ENCODE measurements at places on chromosomes 6 and 20.

DNA sequence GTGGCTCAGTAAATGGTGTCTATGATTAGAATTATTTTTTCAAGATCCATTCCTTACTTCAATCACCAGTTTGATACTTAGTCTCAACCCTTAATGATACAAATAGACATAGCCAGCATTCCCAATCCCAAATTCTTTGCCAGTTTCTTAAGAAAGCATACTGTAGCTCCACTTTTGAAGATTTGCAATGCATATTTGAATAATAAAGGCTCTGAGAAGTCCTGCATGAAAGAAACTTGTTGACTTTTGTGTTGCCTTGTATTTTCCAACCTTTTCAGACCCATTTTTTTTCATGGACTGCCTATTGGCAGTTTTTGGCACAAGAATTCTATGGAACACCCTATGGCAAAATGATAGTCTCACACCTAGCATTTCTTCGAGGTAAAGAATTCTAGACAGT is 215.6 kb upstream of the CHD6 start:
- no peak for DNase-seq

DNA sequence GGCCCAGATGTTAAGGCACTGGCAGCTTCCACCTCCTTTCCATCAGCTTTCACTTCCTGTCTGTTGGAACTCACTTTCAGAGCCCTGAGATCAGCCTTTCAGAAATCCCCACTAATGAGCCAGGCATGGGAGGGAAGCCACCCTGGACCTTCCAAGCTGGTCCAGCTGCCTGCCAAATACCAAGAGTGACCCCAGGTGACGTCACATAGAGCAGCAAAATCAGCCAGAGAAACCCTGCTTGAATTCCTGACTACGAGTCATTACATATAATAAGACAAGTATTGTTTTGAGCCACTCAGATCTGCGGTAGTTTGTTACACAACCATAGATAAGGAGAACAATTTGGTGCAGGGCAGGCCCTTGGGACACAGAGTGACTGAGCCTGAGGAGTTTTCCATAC is 556.0 kb upstream of the JAG1 start:
- no peak for DNase-seq

- no peak for DNase-seq
Observed at GRCh38 chr6:45818655-45819054, 197.0 kb downstream of the CLIC5 start.

GRCh38 chr6:25874822-25875562 is 949 bp upstream of the SLC17A3 start:
- DNase-seq, result peak; percentile 33

GRCh38 chr6:131353876-131354275 is 218.6 kb downstream of the AKAP7 start:
- no peak for DNase-seq

- DNase-seq, result no peak
Observed at GRCh38 chr20:34260208-34260942, 19.2 kb downstream of the ASIP start.

DNA sequence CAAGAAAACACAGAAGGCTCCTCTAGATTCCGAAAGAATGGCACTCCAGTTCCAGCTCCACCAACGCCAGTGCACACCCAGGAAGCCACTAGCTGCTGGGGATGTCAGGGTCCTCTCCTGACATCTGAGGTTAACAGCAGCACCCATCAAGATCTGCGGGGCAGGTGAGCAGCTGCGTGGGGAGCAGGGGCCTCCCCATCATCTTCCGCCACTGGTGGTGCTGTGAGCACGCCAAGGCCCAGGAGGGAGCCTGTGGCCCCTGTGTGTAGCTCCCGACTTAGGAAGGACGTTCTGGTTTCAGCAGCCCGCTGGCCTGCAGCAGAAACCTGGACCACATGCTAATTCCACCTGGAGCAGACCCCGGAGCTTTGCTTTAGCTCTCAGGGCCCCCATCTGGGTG is 386.2 kb downstream of the TAF4 start:
- DNase-seq, result no peak

DNA sequence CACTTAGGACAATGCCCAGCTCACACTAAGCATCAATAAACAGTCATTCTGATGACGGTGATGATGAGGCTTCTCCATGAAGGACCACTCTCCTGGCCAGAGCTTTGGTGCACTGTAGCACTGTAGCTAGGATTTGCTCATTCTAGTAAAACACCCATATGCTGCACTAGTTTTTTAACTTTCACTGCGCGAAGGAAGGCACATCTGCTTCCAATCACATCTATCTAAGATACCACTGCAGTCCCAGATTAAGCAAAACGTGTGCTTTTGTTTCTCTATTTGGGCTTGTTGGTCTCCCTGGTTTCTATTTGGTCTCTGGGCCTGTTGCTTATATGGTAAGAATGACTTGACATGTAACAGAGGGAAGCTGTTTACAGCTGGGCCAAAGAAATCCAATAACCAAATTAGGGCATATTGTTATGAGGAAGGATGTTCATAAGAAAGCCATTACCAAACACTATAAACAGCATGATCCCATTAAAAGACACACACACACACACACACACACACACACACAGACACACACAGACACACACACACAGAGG is 62.4 kb downstream of the FAM229B start:
- no peak for DNase-seq

GRCh38 chr20:33532753-33533459 is 43.0 kb downstream of the CBFA2T2 start:
- DNase-seq, result no peak

- no peak for DNase-seq
Observed at GRCh38 chr6:158287047-158287446, 25.2 kb upstream of the TULP4 start.

- DNase-seq, result no peak
Observed at GRCh38 chr6:56291302-56291917, 44.0 kb upstream of the COL21A1 start.

- DNase-seq, result no peak
Observed at GRCh38 chr6:121780325-121781321, 345.2 kb downstream of the GJA1 start.

- DNase-seq, result peak; percentile 67
Observed at GRCh38 chr6:90294614-90294988, 2.0 kb downstream of the BACH2 start.

DNA sequence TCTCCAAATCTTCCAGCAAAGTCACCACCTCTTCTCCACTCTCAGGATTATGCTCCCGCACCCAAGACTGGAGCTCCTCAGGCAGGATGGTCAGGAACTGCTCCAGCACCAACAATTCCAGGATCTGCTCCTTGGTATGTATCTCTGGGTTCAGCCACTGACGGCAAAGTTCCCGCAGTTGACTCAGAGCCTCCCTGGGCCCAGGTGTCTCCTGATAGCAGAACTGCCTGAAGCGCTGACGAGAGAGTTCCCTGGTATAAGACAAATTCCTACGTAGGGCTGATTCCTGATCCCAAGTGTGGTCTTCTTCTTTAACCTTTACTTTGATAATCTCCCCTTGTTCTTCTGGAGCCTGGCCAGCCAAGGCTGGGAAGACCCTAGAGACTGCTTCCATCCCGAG is 60.6 kb downstream of the GPX5 start:
- DNase-seq, result no peak

DNA sequence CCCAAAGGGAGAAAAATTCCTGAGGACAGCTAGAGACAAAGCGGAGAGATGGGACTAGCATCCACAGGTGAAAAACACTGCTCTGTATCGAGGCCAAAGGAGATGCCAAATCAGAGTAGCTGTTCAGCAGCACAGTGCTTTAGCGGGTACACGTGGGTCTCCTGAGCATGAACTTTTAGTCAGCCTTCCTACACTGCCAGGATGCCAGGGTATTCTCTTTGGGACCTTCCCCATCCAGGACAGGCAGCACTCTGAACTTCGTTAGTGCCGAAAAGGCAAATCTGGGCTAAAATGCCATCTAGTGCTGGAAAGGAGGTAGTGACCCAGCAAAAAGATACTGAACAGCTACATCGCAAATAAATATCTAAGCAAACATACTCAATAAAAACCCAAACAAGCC is 64.9 kb downstream of the C6orf58 start:
- DNase-seq, result no peak

- DNase-seq, result no peak
Observed at GRCh38 chr6:71033890-71034289, 77.0 kb upstream of the B3GAT2 start.

GRCh38 chr6:139944976-139945375 is 570.5 kb upstream of the CITED2 start:
- no peak for DNase-seq

DNA sequence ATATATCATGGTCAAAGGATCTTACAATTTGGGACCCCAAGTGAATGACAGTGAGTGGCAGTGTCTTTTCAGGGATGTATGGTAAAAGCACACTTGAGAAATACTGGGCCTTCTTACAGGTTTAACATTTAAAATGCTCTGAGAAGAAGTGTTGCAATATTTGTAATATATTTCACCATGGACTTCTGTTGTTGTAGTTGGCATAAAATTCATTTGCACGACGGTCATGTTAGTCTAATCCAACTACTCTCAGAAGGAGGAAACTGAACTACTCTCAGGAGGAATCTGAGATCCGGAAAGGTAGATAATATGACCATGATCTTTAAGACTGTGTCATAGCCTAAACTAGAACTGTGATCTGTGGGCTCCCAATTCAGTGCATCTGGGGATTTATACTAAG is 700.1 kb downstream of the HDGFL1 start:
- DNase-seq, result no peak

GRCh38 chr6:63418741-63419140 is 99.0 kb upstream of the LGSN start:
- DNase-seq, result no peak

DNA sequence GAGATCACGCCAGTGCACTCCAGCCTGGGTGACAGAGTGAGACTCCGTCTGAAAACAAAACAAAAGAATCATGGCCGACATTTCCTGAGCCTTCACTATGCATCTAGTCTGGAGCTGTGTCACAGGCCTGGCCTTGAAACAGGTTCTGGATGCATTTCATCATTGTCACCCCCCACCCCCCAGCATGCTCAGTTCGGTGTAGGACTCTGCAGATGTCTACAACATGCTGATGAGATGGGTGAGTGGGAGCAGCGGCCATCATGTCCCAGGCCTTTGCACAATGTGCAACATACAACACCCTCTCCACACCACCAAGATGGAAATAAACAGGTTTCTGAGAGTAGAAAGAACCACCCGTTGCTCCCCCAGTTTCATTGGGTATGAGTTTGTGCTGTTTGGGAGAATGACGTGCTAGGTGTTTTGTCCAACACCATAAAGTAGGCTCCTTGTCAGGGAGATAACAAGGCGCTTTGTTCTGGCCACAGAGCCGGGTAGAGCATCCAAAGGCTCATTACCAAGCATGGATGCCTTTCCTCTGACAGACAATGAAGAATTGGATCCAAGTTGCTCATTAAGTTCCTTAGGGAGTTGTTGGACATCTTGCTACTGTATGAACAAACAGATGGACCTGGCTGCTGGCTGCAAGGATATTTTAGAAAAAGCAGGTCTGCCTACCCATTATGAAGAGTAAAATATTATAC is 22.1 kb downstream of the SNHG17 start:
- no peak for DNase-seq

DNA sequence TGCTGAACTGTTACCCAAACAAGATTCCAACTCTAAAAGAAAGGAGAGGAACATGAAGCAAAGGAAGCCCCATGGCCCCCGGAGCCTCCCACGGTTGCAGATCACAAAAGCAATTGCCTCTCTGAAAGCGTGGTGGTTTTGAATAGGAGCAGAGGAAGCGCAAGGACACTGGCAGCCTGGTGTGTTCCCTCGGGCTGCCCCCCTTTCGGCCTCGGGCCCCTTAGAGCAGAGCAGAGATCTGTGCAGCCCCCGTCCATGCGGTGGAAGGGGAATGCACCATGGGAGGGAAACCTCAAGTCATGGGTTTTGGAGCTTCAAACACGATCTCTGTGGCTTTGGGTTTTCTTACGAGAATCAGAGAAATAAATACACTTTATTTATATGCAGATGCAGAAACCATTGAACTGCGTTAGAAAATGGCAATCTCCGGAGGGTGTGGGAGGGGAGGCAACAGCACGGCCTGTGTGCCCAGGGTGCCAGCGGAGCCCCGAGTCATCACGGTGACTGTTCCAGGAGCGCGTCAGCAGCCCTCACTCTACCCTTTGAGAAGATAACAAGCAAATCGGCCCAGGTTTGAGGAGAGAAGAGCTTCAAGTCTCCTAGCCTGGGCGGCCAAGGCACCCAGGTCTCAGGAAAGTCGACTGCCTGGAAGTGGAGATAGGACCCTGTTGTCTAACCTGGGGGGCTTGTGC is 20.5 kb downstream of the FOXF2 start:
- no peak for DNase-seq

- DNase-seq, result no peak
Observed at GRCh38 chr6:119484598-119484997, 135.0 kb upstream of the MAN1A1 start.

DNA sequence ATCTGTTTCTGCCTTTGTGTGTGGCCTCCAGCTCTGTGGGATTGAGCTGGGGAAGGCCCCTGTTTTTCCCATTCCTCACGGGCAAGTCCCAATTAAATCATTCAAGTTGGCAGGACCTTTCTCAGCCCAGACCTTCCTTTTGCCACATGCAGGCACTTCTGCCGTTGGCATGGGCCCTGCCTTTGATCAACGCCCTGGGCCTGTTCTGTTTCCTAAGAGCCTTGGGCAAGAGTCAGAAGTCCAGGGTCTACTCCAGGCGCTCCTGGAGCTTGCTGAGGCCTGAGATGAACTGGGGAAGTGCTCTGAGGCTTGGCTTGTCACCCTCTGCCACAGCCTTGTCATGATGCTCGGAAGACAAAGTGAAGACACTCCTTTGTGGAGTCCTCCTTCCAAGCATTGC is 7.1 kb downstream of the IP6K3 start:
- DNase-seq, result no peak

- DNase-seq, result no peak
Observed at GRCh38 chr6:166153966-166154365, 13.7 kb downstream of the TBXT start.

DNA sequence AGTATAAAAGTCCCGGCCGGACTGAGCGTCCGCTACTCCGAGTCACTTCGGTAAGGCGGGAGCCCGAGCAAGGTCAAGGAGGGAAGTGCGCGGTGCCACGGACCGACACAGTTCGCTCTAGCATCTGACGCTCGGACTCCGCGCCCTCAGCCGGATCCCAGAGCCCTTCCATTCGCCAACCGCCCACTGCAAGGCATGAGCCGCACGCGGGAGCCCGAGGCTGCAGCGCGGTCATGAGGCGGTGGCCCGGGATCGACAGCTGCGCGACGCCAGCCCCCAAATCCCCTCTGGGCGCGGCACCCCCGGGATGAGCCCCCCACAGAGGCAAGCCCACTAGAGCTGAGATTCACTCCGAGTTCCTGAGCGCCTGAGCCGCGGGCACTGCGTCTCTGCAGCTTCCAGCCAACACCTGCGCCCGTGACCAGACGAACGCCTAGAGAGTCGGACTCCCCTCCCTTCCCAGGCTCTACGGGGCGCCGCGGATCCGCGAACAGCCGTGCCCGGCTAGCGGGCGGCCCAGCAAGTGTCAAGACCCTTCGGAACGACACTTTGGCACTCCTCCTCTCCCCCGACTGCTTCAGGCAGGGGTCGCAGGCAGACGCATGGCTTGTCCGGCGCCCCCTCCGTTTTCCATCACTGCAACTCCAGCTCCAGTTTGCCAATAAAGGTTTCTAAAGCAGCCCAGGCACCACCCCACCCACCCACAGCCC is 725 bp upstream of the ISM1 start:
- DNase-seq, result no peak
